ENCODE measurements at places on chromosomes 13 and 19. TPM values are rescaled to one million over a fixed set of nuclear protein-coding genes. Genes with fewer than 3 reads are reported as not detected.

The IGFL3 gene
- 0.38 TPM for total RNA-seq

GRCh38 chr19:35911173-35911572, 3.1 kb upstream of the TYROBP start:
- peak; percentile 67 for DNase-seq

GRCh38 chr13:24664726-24665409, 15.3 kb upstream of the ATP12A start:
- no peak for DNase-seq

- DNase-seq: no peak
Observed at GRCh38 chr13:59250336-59251189, 913.2 kb downstream of the DIAPH3 start.

The RAB3D gene
- total RNA-seq: 33.8 TPM

Data from endodermal cell (in vitro differentiated cells).